ENCODE measurements at places on chromosomes 1 and 21. TPM values are rescaled to one million over a fixed set of nuclear protein-coding genes. Genes with fewer than 3 reads are reported as not detected.

GRCh38 chr1:180777072-180777689 is 135.5 kb upstream of the KIAA1614 start:
- H3K27ac ChIP-seq = no peak overlapping the region
- no peaks in the 10 kb centered on the region for H3K4me1 ChIP-seq
- DNase-seq = no peak
- no peak overlapping the region for H3K4me3 ChIP-seq
- H3K27me3 ChIP-seq = no peaks in the 10 kb centered on the region
- no peaks in the 10 kb centered on the region for H3K36me3 ChIP-seq

GRCh38 chr1:10943991-10944730 is 68.3 kb upstream of the TARDBP start:
- peaks cover 3% of the 10 kb centered on the region for H3K27me3 ChIP-seq
- H3K27ac ChIP-seq = no peak overlapping the region
- H3K4me1 ChIP-seq = no peaks in the 10 kb centered on the region
- peak overlapping the region; percentile 14 for H3K4me3 ChIP-seq
- DNase-seq = no peak

- no peaks in the 10 kb centered on the region for H3K27me3 ChIP-seq
- no peak for DNase-seq
- no peak overlapping the region for H3K27ac ChIP-seq
- no peaks in the 10 kb centered on the region for H3K4me1 ChIP-seq
- no peaks in the 10 kb centered on the region for H3K36me3 ChIP-seq
- no peak overlapping the region for H3K4me3 ChIP-seq
Measured at GRCh38 chr1:79100385-79100784, 93.9 kb upstream of the ADGRL4 start.

GRCh38 chr1:248243204-248243603 is 12.0 kb downstream of the OR2M4 start:
- no peaks in the 10 kb centered on the region for H3K27me3 ChIP-seq
- H3K36me3 ChIP-seq = no peaks in the 10 kb centered on the region
- H3K27ac ChIP-seq = no peak overlapping the region
- no peak overlapping the region for H3K4me3 ChIP-seq
- H3K4me1 ChIP-seq = no peaks in the 10 kb centered on the region

DNA sequence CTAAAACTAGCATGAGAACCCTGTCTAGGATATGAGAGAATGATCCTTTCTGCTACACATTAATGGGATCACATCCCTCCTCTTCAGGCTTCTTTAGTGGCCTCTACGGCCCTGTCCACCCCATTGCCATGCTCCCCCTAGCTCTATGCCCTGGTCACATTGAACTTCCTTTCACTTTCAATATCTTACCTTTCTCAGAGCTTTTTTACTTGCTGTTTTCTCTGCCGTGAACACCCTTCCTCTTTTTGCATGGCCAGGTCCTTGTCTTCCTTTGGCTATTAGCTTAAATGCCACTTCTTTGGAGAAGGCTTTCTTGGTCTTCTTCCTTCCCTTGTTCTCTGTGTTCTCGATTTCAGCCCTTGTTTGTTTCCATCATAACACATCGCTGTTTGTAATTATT is 97.4 kb downstream of the GIPC2 start:
- H3K4me3 ChIP-seq = no peak overlapping the region
- H3K27ac ChIP-seq = no peak overlapping the region
- H3K36me3 ChIP-seq = no peaks in the 10 kb centered on the region
- no peak for DNase-seq

- no peak overlapping the region for H3K4me3 ChIP-seq
- no peaks in the 10 kb centered on the region for H3K36me3 ChIP-seq
- no peak overlapping the region for H3K27ac ChIP-seq
- no peak for DNase-seq
- H3K27me3 ChIP-seq = no peaks in the 10 kb centered on the region
Measured at GRCh38 chr1:172292840-172293239, 127.6 kb upstream of the C1orf105 start.

- H3K4me1 ChIP-seq = no peaks in the 10 kb centered on the region
- no peaks in the 10 kb centered on the region for H3K36me3 ChIP-seq
- no peak for DNase-seq
- no peak overlapping the region for H3K27ac ChIP-seq
Measured at GRCh38 chr1:116207126-116207735, 96.0 kb downstream of the MAB21L3 start.

GRCh38 chr21:18630446-18630845 is 226.9 kb upstream of the TMPRSS15 start:
- no peak overlapping the region for H3K27ac ChIP-seq
- no peak for DNase-seq
- no peaks in the 10 kb centered on the region for H3K36me3 ChIP-seq
- H3K27me3 ChIP-seq = no peaks in the 10 kb centered on the region
- no peaks in the 10 kb centered on the region for H3K4me1 ChIP-seq

DNA sequence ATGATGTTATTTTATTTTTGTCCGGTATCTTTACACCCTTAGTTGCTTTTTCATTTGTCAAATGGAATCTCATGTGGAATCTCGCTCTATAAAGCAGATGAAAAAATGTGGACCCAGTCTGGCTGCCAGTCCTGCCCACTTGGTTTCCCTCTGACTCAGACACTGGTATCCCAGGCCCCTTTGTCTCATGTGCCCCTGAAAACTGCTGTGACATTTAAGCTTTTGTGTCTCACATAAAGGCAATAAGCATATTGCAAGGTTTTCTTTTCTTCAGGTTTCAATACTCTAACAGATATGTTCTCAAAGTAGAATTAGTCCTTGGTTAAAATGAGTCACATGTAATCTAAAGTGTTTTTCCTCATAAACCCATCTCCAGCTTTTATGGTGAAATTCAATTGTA is 183.3 kb downstream of the ST6GALNAC3 start:
- DNase-seq = no peak
- H3K4me3 ChIP-seq = no peak overlapping the region
- H3K27me3 ChIP-seq = no peaks in the 10 kb centered on the region
- no peak overlapping the region for H3K27ac ChIP-seq
- H3K4me1 ChIP-seq = no peaks in the 10 kb centered on the region

GRCh38 chr1:235649368-235650163 is at the start of gene GNG4:
TSS of gene GNG4 (minus strand) at chr1:235649784. CDS start at chr1:235583838, 65,946 bp downstream.
- no peak within 1 kb of the TSS for H3K27ac ChIP-seq
- DNase-seq = no peak
- peaks cover 18% of the 10 kb centered on the region for H3K27me3 ChIP-seq
- H3K4me3 ChIP-seq = peak within 1 kb of the TSS; percentile 68

GRCh38 chr1:53123453-53124140 is 18.8 kb downstream of the SLC1A7 start:
- H3K36me3 ChIP-seq = no peaks in the 10 kb centered on the region
- peak; percentile 78 for DNase-seq
- H3K27me3 ChIP-seq = no peaks in the 10 kb centered on the region
- H3K4me3 ChIP-seq = no peak overlapping the region

DNA sequence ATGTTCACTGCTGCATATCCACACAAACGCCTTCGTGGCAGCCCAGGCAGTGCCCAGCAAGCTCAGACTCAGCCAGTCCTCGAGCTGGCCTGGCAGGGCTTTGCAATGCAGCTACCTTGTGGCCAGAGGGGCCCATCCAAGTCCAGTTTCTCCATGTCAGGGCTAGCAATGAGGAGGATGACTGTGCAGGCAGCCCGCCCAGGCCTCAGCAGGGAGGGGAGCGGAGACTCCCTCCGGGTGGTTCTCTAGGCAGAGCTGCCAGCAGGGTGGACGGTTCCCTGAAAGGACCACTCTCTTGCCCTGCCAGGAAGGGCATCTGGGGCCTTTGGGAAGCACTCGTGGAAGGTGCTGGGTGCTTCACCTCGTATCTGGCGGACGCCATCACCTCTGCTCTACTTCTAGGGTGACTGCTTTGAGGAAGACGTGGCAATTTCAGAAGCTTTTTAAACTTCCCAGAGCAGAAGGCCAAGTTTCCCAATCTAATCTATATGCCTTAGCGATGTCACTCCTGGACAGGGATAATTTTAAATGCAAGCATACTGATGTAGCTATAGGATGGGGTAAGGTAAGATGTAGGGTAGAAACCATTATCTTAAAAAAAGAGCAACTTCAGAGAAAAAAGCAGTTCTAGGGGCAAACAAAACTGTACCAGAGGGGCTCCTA is 56.2 kb downstream of the RUNX1 start:
- no peaks in the 10 kb centered on the region for H3K36me3 ChIP-seq
- H3K4me1 ChIP-seq = no peaks in the 10 kb centered on the region
- H3K4me3 ChIP-seq = no peak overlapping the region
- DNase-seq = no peak
- no peak overlapping the region for H3K27ac ChIP-seq
- no peaks in the 10 kb centered on the region for H3K27me3 ChIP-seq

GRCh38 chr1:40313329-40313957 is 3.6 kb downstream of the COL9A2 start:
- H3K4me3 ChIP-seq = no peak overlapping the region
- no peaks in the 10 kb centered on the region for H3K36me3 ChIP-seq
- no peak overlapping the region for H3K27ac ChIP-seq
- peak; percentile 59 for DNase-seq
- H3K27me3 ChIP-seq = no peaks in the 10 kb centered on the region

DNA sequence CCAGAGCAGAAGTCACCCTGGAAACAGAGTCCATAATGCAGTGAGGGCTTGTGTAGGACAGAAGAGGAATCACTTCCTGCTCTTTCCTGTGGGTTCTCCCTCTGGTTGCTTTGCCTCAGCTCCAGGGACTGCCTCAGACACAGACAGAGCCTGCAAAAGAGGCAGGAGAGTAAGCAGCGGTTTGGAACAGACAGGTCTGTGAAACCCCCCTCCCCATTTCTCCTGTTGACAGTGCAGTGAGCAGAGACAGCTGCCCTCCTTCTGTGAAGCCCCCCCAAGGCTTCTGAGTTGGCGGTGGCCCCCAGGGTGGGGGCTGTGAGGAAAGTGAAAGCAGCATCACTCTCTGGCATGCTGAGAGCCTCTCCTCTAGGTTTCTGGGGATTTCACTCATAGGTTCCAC is 53.0 kb downstream of the MAB21L3 start:
- DNase-seq = no peak
- H3K27me3 ChIP-seq = no peaks in the 10 kb centered on the region
- no peaks in the 10 kb centered on the region for H3K36me3 ChIP-seq
- peak overlapping the region; percentile 41 for H3K27ac ChIP-seq
- peaks cover 22% of the 10 kb centered on the region for H3K4me1 ChIP-seq

- no peaks in the 10 kb centered on the region for H3K27me3 ChIP-seq
- H3K4me1 ChIP-seq = peaks cover 9% of the 10 kb centered on the region
- H3K27ac ChIP-seq = no peak within 1 kb of the TSS
- no peaks in the 10 kb centered on the region for H3K36me3 ChIP-seq
- no peak for DNase-seq
Measured at GRCh38 chr1:3453891-3454810, at the start of gene ARHGEF16. TSS of gene ARHGEF16 (plus strand) at chr1:3454665. CDS start at chr1:3463085, 8,420 bp downstream.

GRCh38 chr1:9996624-9997582 is at the start of gene RBP7:
TSS of gene RBP7 (plus strand) at chr1:9997228. CDS start at chr1:9997259, 31 bp downstream.
- H3K27ac ChIP-seq = no peak within 1 kb of the TSS
- H3K4me3 ChIP-seq = peak within 1 kb of the TSS; percentile 86
- H3K27me3 ChIP-seq = no peaks in the 10 kb centered on the region
- peaks cover 5% of the 10 kb centered on the region for H3K4me1 ChIP-seq

DNA sequence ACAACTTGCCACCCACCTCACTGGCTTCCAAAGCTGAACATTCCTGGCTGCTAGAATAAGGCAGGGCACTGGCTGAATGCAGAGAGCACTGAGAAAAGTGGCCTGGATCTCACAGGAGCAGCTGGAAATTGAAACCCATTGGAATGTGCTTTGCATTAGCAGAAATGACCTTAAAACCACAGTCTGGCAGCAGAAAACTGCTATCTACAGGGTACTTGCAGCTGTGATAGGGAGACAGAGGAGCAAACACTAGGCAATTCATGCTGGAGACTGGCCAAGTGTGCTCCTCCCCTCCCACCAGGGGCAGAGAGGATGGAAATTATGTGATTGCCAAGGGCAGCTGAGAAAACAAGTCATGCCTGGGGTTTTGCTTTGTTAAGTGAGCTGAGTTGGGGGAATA is 47.2 kb downstream of the HSD3B1 start:
- no peak overlapping the region for H3K4me3 ChIP-seq
- H3K36me3 ChIP-seq = no peaks in the 10 kb centered on the region
- H3K4me1 ChIP-seq = no peaks in the 10 kb centered on the region

DNA sequence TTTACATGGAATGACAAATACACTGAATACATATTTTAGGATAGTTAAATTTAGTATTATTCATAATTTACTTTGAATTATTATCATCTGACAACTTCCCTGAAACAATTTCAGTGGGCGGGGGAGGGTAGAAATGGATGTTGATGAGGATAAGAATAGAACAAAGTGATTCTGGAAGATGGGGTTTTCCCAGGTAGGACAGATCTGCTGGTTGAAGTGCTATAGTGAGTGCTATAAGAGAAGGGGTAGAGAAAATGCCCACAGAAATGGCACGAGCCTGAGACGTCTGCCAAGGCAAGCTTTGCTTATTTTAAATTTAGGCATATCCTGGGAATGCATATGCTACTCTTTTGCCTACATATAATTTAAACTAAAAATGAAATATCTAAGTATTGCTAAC is 3.2 kb downstream of the CFH start:
- no peak overlapping the region for H3K4me3 ChIP-seq
- H3K4me1 ChIP-seq = no peaks in the 10 kb centered on the region
- no peak for DNase-seq
- H3K36me3 ChIP-seq = no peaks in the 10 kb centered on the region
- H3K27ac ChIP-seq = no peak overlapping the region

GRCh38 chr1:185603158-185603557 is 131.0 kb upstream of the HMCN1 start:
- no peak for DNase-seq
- no peaks in the 10 kb centered on the region for H3K36me3 ChIP-seq
- no peaks in the 10 kb centered on the region for H3K4me1 ChIP-seq
- H3K27ac ChIP-seq = no peak overlapping the region
- H3K27me3 ChIP-seq = no peaks in the 10 kb centered on the region
- H3K4me3 ChIP-seq = no peak overlapping the region

DNA sequence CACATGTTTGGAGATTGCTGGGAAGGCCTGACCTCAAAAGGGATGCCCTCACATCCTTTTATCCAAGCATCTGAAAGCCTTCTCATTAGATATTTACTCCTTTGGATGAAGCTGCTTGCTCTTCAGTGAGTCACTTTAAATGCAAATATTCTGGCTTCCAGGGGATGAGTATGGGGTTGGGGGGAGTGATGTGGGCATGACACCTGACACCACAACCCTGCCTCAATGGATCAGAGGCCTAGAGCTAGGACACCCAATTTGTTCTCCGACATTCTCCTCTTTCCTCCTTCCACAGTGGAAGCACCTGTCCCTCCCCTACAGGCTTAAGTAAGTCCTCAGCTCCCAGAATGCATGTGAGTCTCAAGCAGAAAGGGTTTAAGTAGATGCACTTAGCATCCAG is 238.3 kb downstream of the OMA1 start:
- H3K4me1 ChIP-seq = no peaks in the 10 kb centered on the region
- no peaks in the 10 kb centered on the region for H3K36me3 ChIP-seq
- no peak overlapping the region for H3K27ac ChIP-seq
- no peak for DNase-seq

Gene TTC13
- 21.5 TPM for total RNA-seq

Gene TMEM200B
- total RNA-seq = 18.5 TPM

Gene CFHR5
- total RNA-seq = not detected

Gene CHI3L1
- 73.8 TPM for total RNA-seq

Gene KCNJ10
- not detected for total RNA-seq

Gene DIRAS3
- 3.4 TPM for total RNA-seq

Gene KCND3
- 13.3 TPM for total RNA-seq

Gene FAM229A
- 12.2 TPM for total RNA-seq

Gene MASP2
- not detected for total RNA-seq

Gene EPHB2
- 3.2 TPM for total RNA-seq

Gene RPE65
- total RNA-seq = not detected

Gene GSTM1
- 89.4 TPM for total RNA-seq

Gene MDM4
- 9.9 TPM for total RNA-seq

Measured in ascending aorta (tissue), 2 donors.